ENCODE measurements at places on chromosomes 1 and 21.

DNA sequence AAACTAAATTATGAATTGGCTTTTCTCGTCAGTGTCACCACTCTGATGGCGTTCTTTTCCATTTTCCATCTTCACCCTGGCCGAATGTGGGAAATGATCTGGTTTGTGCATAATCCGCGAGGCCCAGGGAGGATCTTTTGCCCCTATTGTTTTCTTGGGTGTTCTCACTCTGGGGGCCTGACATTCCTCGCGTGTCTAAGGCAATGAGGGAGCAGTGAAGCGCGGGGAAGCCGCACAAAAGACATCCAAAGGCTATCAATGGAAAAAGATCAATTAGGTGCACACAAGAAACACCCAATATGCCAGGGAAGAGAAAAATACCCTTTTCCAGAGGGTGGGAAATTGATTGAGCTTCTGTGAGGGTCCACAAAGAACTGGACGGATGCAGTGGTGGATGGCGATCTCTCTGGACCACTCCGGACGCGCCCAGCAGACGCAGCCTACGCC is 941 bp upstream of the C1orf21 start:
- DNase-seq: no peak

DNA sequence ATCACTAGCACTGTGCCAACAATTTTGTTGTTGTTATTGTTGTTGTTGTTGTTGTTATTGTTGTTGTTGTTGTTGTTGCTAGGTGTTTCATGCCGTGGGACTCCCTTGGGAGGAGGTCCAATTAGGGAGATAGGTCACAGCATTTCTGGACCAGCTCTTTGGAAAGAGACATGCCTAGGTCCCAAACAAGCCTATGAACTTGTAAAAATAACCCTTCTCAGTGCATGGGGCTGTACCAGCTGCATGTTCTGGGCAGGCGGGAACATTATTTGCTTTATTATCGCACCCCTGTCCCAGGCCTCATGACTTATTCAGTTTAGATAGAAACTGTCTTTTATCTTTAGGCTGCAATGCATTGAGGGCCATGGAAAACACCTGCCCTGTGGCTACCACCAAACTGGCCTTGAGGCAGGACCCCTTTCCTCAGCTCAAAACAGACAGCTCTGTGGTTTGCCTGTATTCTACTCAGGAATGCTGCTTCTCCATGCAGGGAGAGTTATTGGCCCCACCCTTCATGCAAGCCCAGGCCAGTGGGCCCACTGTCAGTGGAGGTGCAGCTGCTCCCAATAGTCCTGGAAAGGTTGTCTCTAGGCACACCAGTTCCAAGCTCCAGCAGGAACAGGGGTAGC is 386.5 kb upstream of the BRINP3 start:
- DNase-seq: no peak

GRCh38 chr1:33126411-33127000 is 45.6 kb downstream of the AZIN2 start:
- no peak for DNase-seq

GRCh38 chr1:27591622-27592021 is 12.3 kb downstream of the AHDC1 start:
- no peak for DNase-seq

GRCh38 chr21:15534450-15534886 is 195.3 kb upstream of the USP25 start:
- no peak for DNase-seq

- DNase-seq: no peak
Measured at GRCh38 chr1:212256369-212256768, 28.8 kb upstream of the PPP2R5A start.

DNA sequence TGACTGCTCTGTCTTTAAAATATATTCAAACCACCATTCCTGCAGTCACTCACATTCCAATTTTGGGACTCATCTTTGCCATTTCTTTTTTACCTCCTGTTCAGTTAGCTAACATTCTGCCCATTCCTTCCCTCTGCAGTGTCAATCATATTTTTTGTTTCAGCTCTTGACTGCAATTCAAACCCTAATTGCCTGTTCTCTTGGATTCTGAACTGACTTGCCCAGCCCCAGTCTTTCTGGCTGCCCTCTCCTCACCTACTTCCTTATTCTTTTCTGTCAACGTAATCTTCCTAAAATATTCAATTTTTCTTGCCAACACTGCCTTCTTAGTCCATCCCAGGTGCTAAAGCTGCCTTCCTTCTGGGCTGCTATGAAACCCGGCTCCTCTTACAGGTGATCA is 6.1 kb downstream of the PRDM2 start:
- no peak for DNase-seq
